ENCODE measurements at places on chromosomes 16 and 17.

DNA sequence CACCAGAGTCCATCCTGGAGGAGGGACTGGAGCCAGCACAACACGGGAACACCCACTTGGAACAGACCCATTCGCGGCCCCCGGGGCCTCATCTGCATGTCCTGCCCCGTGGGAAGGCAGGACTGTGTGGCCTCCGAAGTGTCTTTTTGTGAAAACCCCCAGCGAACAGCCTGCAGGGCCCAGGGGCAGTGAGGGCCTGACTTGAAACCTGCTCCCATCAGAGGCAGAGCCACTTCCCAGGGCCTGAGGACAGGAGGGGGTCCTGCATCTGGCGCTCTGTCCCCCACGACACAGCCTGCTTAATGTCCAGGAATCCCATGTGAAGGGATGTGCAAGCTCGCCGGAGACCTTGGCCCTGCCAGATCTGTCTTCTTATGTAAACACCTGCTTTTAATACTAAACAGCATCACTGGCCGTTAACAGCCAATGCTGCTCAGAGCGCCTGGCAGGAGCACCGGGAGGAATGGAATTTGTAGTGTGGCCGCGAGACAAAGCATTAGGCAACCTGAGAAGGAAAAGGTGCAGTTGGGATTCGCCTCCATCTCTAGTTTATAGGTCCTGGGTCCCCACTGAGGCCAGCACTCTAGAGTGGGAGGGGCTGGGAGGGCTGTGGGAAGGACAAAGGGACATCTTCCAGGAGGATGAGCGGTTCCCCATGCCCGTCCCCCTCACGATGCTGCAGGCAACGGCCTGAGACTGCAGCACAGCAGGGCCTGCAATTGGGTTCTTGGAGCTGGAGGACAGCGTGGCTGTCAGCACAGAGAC lies 9.6 kb upstream of the EVPL start:
- no peak for DNase-seq

DNA sequence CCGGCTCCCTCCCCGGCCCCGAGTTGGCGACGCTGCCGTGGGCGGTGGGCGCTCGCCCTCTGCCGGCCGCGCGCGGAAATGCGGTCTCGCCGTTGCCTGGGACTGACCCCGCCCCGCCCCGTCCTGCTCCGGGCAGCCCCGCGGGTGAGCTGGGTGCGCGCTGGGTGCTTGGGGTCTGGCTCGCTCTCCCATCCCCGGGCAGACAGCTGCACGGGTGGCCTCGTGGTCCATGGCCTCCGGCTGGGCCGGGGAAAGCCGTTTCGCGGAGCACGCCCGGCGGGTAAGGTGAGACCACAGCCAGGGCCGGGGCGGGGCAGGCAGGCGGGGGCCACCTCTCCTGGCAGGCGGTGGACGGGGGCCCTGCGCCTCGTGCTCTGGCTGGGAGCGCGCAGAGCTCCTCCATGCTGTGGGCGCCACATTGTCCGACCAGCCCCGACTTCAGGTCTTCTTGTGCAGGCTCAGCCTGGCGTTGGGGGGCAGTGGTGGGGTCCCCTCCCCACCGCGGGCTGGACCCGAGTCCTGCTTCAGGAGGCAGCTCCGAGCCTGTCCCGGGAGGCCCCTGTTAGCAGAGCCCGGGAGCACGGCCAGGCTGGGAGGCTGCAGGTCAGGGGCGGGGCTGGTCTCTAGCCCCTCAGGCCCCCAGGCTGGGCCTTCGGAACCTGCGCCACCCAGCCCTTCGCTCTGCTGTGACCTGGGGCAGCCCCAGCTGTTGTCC lies 7.0 kb upstream of the C1QTNF8 start:
- no peak for DNase-seq

- peak; percentile 56 for DNase-seq
Measured at GRCh38 chr16:70746708-70747424, 54.1 kb downstream of the VAC14 start.

- DNase-seq, result no peak
Measured at GRCh38 chr16:85370543-85370880, 242.6 kb upstream of the GSE1 start.

- no peak for DNase-seq
Measured at GRCh38 chr16:23395732-23396131, 57.3 kb downstream of the COG7 start.

DNA sequence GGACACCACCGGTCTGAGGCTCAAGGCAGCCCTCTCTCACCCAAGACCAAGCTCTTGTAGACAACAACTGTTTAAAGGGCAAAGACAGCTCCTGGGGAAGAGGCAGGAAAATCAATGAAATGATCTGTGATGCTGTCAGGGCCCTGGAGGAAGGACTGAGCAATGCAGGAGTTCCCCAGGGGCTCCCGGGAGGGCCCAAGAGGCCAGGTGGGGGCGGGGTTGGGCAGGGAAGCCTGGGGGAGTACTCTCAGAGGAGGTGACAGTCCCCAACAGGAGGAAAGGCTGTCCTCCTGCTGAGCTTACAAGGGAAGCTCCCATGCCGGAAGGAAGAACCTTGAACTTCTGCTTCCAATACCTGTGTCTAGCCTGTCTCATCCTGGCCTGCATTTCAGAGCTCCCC lies 8.3 kb upstream of the NOS2 start:
- no peak for DNase-seq

GRCh38 chr16:84999200-84999599 lies 12.1 kb downstream of the ZDHHC7 start:
- DNase-seq, result no peak

- no peak for DNase-seq
Measured at GRCh38 chr17:71921796-71922195, 199.0 kb upstream of the SOX9 start.
